ENCODE measurements at places on chromosomes 5 and 9.

- DNase-seq: no peak
Observed at GRCh38 chr9:135494791-135495559, 5.5 kb upstream of the MRPS2 start.

- DNase-seq: peak; percentile 57
Observed at GRCh38 chr9:69027355-69028097, 8.0 kb upstream of the FXN start.

GRCh38 chr5:130773813-130774212 lies 391.2 kb downstream of the HINT1 start:
- no peak for DNase-seq

- no peak for DNase-seq
Observed at GRCh38 chr5:112390327-112390726, 28.8 kb downstream of the EPB41L4A start.

DNA sequence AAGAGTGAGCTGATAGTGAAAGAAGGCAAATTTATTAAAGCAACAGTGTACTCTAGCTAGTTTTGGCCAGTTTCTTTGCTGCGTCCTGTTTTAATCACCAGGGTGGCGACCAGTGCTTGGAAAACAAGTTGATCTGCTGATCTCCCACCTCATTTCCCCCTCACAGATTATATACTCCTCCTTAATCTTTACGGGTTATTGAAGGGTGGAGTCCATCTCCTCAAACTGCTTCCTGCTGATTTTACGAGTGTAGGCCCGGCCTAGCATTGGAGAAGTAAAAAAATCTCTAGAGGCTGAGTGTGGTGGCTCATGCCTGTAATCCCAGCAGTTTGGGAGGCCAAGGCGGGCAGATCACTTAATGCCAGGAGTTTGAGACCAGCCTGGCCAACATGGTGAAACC lies 14.0 kb upstream of the CFAP95 start:
- DNase-seq: no peak

DNA sequence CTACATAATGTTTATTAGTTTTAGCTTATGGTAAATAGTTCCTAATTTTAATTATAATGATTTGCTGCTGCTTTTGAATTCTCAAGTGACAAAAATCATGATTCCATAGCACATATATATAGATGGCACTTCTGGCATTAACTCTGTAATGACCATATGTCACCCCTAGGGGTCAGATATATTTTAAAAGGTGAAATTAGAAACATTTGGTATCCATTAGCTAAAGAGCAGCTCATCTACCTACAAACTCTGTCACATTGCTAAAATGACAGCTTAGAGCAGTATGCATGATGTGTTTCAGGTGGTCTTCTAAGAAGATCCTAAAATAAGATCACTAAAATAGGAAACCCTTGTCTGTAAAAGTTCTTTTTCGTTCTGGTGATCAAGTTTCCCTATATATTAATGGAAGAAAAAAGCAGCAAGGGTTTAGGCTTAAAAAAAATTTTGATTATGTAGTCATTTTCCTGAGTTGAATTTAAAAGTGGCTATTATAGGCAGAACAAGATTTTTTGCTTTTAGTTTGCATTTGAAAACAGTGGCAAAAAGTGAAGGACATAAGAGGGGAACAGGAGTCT lies 157.7 kb upstream of the POU5F2 start:
- no peak for DNase-seq

DNA sequence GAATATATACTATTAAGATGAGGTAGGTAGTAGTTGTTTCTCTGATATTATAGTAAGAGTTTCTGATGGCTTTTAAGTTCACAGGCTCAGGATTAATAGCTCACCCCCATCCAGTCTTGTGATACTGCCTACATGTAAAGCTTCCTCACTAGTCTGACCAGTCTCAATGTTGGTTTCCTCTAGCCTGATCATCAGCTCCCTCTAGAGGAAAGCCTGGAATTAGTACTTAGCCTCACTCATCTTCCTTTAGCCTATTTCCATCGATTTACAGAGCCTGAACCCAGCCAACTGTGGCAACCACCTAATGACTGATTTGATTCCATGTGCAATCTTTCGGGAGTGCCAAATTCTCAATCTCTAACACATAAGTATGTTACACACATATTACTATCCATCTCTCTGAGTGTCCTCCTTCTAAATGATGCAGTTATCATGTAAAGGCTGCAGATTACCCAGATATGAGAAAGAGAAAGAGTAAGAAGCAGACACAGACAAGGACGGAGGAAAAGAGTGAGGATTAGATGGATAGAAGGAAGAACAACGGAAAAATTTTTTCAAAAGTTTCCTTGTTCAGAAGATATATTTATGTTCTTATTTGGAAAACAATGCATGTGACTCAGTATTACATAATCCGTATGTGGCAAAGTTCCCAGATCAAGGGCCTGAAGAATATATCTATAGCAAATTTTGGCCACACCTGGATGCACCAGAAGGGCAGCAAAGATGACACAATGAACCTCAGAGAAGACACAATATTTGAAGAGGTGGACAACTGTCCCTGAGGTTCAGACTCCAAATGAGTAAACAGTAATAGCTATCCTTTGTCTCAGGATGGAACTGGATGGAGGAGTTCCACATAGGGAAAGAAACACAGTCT lies 333.7 kb downstream of the ELAVL2 start:
- no peak for DNase-seq

- DNase-seq: no peak
Observed at GRCh38 chr9:87876708-87877107, 6.0 kb upstream of the SPATA31E1 start.

DNA sequence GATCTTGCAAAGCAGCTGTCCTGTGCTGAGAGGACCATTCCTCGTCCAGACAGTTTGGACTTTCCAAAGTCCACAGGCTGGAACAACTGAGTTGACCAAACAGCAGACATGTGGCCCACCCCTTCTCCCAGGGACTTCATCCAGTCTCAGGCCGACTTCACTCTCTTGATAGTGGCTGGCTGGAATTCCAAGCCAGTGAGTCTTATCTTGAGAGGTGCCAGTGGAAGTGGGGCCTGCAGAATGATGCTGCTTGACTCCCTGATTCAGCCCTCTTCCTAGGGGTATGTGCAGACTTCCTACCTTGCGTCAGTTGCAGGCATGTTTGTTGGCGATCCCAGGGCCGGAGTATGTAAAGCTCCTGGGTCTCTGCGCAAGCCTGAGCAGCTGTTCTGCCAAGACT lies 131.4 kb upstream of the TSLP start:
- no peak for DNase-seq

- no peak for DNase-seq
Observed at GRCh38 chr5:62333250-62333794, 27.3 kb downstream of the KIF2A start.

- no peak for DNase-seq
Observed at GRCh38 chr9:70073756-70074155, 30.1 kb downstream of the MAMDC2 start.

DNA sequence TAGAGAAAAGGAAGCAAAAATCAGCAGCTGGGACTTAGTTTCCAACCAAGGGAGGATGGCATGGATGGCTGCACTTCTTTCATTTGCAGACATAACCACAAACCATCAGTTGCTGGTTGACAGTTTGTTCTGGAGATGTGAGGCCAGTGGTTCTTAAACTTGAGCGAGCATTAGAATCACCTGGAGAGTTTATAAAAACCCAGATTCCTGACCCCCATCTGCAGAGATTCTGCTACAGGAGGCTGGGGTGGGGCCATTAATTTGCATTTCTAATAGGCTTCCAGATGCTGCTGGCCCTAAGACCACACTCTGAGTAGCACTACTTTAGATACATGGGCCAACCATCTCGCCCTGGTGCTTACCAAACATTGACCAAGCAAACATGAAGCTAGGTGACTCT lies 60.8 kb downstream of the MARCHF3 start:
- no peak for DNase-seq

- DNase-seq: no peak
Observed at GRCh38 chr5:45697201-45697600, 1.0 kb upstream of the HCN1 start.

GRCh38 chr5:131431794-131432193 lies 167.9 kb downstream of the CDC42SE2 start:
- DNase-seq: no peak

DNA sequence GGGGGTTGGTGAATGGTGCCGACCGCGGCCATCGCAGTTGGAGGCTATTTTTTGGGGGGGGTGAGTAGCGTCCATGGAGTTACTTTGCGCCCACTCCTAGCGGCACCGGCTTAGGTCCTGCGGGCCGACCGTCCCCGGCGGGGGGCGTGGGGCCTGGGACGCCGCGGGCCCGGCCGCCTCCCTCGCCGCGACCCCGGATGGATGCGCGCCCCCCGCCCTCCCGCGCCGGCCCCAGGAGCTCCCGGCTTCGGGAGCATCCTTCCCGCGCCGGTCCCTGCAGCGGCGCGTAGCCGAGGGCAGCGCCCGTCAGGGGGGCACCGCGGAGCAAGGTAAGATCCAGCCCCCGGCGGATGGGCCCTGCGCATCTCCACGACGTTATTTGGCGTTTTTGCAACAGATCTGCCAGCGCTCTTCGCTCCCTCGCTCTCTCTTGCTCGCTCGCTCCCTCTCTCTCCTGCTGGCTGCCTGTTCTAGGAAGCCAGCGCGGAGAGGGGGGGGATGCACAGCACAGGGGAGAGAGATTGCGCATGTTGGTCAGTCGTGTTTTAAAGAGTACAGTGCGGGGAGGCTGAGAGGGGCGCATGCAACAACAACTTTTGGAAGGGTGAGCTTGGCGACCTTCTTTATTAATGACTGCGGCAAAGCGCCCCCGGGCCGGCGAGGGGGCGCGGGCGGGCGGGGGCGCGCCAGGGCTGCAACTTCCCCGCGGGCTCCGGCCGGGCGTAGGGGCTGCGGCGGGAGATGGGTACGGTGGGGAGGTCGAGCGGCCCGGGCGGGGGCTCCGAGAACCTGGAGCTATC lies 413 bp downstream of the JADE2 start:
- DNase-seq: no peak

- no peak for DNase-seq
Observed at GRCh38 chr5:8491254-8491653, 622.3 kb downstream of the MTRR start.

- DNase-seq: no peak
Observed at GRCh38 chr5:10434392-10434791, 7.3 kb upstream of the ROPN1L start.

DNA sequence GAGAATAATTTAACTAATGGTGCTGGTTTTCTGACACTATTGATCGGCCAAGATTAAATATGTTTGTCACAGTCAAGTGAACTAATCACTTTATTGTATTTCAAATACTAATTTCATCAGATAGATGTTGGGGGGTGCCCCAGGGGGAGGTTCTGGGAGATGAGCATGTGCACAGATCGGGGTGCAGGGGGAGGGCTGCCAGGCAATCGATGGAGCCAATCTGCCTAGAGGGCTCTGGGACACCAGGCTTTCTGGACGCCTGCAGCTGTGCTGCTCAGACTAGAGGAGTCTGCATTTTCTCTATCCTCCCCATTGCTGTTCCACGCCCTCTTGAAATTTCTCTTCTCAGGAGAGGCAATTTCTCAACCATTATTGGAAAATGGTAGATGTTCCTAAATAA lies 100.0 kb upstream of the ALDH1B1 start:
- no peak for DNase-seq

DNA sequence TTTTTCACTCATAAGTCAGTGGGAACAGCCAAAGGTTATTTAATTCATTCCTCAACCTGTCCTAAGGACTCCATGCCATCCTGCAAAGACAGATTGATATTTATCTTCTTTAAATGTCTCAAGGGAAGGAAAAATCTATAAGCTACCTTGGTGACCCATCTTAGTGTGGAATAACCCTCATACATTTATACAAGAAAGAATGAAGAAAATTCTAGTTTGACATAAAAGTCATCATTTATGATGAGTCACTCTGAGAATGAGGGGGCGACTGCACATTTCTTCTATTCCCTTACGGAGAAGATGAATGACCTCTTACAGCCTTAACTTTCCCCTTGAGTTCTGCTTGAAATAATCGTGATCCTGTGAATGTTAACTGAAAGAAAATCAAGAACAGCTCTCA lies 26.8 kb upstream of the NUDT12 start:
- DNase-seq: no peak

DNA sequence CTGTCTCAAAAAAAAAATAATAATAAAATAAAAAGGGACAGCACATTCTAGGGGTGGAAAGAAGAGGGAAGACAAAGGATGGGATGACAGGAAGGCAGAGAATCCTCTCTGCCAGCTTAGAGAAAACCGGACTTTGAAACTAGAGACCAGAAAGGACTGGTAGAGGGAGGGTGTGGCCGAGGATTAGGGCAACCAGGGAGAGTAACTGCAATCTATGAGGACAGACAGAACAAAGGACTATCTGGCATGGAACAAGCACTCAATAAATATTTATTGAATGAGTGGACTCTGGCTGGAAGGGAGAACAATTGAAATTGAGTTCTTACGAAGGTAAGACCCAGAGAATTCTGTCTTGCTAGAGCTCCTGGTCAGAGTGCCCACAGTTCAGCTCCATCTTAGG lies 2.4 kb downstream of the GBA2 start:
- no peak for DNase-seq

- no peak for DNase-seq
Observed at GRCh38 chr9:72203205-72203803, 54.1 kb downstream of the GDA start.

DNA sequence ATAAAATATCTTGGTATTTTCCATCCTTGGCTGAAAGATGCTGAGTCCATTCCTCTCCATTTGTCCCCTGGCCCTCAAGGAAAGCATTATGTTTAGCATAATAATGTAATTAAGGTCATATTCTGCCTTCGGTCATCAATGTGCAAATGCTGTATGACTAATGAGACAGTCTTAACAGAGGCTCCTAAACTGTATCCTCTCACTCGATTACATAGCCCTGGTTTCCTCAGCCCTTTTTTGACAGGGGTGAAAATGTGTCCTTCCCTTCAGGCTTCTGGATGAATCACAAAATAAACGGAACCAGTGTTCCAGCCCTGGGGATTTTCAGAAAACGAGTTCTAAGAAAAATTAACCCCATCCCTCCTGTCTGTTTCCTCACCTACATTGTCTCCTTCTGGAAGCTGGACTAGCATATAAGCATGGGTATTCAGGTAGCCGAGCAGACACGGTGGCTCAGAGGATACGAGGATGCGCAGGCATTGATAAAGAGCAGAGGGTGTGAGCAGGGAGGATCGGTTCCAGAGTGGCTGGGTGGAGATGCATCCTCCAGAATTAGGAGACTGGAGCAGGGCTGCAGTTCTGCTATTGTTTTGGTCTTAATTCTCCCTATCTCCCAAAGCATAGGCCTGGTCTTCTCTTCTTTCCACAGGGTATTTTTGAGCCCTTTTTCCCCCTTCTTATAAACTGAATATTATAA lies 742.9 kb downstream of the TLR4 start:
- DNase-seq: no peak
